ENCODE measurements at places on chromosomes 11 and 22.

DNA sequence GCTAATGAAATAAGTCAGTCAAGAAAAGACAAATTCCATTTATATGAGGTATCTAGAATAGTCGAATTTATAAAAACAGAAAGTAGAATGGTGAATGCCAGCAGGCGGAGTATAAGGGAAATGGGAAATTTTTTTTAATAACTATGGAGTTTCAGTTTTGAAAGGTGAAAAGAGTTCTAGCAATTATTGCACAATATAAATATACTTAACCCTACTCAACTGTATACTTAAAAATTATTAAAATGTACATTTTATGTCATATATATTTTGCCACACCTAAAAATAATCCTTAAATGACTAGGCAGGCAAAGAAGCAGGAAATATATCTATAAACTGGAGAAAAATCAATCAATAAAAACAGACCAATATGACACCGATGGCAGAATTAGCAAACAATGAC is 196.5 kb upstream of the UBASH3B start:
- DNase-seq, result no peak

DNA sequence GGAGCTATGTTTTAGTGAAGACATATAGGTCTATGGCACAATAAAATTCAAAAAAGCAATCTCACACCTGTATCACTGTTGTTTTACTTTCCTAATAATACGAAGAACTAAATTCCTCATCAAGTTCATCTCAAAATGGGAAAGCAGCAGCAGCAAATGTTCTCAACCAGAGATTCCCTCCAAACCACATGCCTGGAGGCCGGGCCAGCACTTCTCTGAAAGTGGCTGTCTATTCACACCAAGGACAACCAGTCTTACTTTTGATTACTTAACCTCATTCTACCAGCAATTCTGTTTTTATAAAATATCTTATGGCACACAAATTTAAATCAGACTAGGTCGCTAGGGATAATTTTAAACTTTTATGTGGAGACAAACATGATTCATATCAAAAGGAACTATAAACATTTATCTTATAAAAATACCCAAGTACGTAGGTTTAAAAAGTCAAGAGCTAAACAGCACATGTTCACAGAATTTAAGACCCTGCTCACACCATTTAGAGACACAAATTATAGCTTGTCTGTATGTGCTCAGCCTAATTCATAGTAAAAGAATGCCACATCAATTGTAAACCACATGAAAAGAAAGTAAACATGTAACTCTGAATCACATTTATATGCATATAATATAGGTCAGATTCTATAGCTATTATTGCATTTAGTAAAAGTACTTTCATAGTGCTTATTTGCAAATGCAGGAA is 46.1 kb downstream of the RRAS2 start:
- no peak for DNase-seq

GRCh38 chr11:1341928-1342524 is 32.6 kb upstream of the TOLLIP start:
- no peak for DNase-seq

- no peak for DNase-seq
Measured at GRCh38 chr11:103901656-103902055, 134.8 kb upstream of the DDI1 start.

GRCh38 chr11:103317118-103317517 is 207.9 kb downstream of the DYNC2H1 start:
- no peak for DNase-seq

GRCh38 chr11:121656328-121657090 is 203.7 kb upstream of the SORL1-AS1 start:
- no peak for DNase-seq

- peak; percentile 9 for DNase-seq
Measured at GRCh38 chr11:2581151-2581930, 118.5 kb downstream of the KCNQ1OT1 start.

DNA sequence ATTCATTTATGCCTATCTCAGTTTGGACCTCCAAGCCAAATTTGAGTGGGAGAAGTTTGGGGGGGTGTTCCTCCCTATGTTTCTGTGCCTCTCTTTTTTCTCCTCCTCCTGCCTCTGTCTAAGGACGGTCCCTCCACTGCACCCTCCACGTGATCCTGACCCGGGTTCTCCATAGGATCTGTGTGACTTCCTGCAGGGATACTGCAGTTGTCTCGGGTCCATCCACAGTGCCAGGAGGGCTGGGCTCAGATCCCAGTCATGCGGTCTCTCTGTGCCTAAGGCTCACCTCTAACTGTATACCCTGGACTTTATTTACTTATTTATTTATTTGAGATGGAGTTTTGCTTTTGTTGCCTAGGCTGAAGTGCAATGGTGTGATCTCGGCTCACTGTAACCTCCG is 1354.5 kb downstream of the BRD1 start:
- no peak for DNase-seq

DNA sequence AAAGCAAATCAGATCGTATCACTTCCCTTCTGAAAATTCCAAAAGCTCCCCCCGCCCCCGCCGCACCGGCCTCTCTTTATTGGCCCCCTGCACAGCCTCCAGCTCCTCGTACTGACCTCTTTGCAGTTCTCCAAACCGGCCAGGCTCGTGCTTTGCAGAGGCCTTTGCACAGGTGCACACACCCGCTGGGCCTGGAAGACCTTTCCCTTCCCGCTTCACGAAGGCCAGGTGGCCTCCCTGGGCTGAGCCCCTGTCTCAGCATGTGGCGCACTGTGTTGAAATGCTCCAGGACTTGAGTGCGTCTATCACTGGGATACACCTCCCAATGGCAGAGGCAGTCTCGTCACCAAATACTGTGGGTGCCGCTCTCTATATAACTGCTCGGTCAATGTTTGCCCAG is 13.2 kb upstream of the ADA2 start:
- no peak for DNase-seq

DNA sequence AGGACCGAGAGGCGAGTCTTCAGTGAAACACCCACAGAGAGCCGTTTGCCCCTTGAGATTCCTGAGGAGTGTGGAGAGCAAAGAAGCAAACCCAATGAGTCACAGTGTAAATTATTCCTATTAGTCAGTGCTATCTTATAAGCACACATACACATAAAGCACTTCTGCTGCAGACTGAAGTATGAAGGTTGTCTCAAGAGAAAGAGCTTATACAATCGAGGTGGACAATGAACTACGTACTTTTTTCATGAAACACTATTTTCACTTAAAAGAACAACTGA is 37.3 kb downstream of the GALNT18 start:
- no peak for DNase-seq

DNA sequence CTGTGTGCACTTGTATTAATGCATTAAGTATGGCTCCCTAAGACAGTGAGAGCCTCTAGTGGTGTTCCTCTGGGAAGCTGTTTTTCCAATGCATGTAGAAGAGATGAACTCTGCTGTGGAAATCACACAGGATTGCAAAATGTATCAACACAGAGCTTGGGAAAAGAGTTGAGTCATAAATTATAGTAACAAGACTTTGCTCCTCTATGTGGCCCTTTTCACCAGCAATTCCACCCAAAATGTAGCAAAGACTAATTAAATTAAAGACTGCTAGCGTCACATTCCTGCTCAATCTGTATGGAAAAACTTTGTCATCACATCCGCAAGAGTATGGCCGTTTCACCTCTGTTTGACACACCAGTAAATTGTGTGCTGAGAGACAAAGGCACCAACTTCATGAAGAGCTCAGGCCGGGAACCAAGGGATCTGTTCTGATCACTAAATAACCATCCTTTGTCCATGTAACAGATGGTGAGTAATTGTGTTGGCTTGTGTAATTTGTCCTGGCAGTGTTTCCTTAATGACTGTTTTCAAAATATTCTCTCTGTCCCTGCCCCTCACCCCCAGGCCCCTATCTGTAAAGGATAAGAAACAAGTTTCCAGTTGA is 209.2 kb upstream of the SORL1-AS1 start:
- DNase-seq, result no peak

DNA sequence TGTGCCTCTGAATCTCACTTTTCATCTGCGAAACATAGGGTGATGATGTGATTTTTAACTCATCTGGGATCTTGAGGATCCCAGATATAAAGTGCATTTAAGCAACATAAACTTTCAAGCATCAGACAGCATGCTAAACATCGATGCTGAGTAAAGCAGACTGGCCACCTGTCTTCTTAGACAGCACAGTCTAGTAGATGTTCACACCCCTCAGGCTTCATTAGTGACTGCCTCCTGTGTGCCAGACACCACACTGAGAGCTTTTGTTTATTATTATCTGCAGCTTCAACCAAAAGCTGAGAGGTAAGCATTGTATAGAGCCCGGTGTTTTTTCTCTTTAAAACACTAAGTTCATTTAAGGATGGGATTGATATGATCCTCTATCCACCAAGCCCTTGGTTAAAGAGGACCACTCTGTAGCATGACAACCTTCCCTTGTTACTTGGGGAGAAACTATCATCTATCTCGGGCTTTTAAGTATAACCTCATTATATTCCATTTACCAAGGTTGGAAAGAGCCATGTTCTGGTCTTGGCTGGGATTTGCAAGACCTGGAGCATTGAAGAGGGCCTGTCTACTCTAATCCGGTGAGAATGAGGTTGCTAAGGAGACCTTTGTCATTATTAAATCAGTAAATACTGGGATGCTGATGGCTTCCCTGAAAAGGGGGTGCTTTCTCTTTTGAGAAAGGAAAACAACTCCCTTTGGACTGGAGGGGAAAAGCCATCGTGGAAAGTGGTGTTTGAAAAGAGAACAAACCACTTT is 114.2 kb upstream of the SEZ6L start:
- DNase-seq, result no peak

DNA sequence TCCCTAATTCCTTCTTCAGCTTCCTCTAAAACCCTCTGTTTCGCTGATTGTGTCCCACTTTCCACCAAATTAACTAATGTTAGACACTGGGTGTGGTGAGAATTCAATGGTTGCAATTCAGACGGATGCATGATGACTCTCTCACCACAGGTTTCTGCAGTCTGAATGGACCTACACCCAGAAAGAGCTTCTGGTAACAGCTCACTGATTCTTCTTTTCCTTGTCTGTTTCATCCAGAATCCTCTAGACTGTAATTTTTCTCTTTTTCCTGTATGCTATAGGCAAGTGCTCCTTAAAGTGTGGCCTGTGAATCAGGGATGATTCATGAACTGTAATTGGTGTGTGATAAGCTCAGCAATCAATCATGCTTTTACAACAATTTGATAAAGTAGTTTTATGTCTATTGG is 18.1 kb downstream of the MMP10 start:
- DNase-seq, result no peak

GRCh38 chr22:17976121-17976520 is 48.2 kb downstream of the MICAL3 start:
- DNase-seq, result no peak

- DNase-seq, result no peak
Measured at GRCh38 chr11:2135648-2136201, 3.5 kb downstream of the IGF2 start.

DNA sequence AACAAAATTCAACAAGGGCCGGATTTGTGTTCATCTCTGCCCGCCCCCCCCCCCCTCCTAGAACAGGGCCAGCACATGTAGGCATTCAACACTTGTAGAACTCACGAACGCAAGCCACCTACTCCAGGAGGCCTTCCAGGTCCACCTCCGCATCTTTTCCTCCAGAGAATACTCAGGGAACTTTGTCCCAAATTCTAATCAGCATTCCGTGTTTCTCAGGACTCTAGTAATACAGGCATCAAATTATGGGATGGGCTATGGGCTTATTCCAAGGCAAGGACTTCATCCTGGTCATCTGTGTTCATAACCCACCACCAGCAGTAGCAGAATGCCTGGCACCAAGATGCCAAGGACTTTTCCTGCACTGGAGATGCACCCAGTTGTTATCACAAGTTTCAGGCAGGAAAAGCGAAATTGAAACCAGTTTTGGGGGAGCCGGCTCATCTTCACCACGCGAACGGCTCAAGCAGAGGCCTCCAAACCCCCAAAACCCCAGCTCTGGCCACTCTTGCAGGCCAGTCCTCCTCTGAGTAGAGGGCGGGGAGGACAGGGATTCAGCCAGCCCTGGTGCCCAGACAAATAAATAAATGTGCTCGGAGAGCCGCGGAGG is 462 bp downstream of the UBE2L6 start:
- peak; percentile 34 for DNase-seq

DNA sequence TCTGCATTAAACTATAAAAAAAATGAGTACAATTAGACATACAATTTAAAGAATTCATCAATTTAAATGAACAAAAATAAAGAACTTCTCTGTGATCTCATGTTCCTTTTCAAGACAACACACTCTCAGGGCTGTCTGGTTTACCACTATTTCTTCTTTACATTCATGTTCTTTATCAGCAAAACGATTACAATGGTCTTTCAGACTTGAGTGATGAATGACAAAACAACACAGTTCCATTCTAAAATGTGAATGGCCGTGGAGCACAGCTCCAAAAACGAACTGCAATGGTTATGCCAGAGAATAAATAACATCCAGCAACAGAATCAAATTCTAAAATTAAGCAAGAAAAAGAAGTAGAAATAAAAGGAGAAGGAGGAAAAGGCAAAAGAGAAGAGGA is 113.1 kb downstream of the CADM1 start:
- no peak for DNase-seq

GRCh38 chr11:6755303-6755952 is 16.3 kb downstream of the OR2AG2 start:
- DNase-seq, result peak; percentile 10

- no peak for DNase-seq
Measured at GRCh38 chr11:61349189-61349751, 12.4 kb downstream of the CYB561A3 start.

GRCh38 chr22:48736593-48737460 is 1090.8 kb downstream of the BRD1 start:
- no peak for DNase-seq

All from transverse colon (tissue), 4 donors.